Gastrocnemius medialis (tissue), 4 donors: ENCODE measurements at places on chromosomes 1 and 21.
A peak's percentile ranks its signal among the peaks of the same experiment; 100 is the strongest.

- H3K27ac ChIP-seq: no peak overlapping the region
- no peak overlapping the region for H3K4me3 ChIP-seq
- DNase-seq: peak; percentile 31
- H3K27me3 ChIP-seq: no peaks in the 10 kb centered on the region
- peaks cover 8% of the 10 kb centered on the region for H3K4me1 ChIP-seq
Observed at GRCh38 chr1:117967477-117967876, 37.9 kb downstream of the WDR3 start.

GRCh38 chr1:230717251-230717650, 3.3 kb upstream of the AGT start:
- no peaks in the 10 kb centered on the region for H3K36me3 ChIP-seq
- no peaks in the 10 kb centered on the region for H3K27me3 ChIP-seq
- no peak overlapping the region for H3K27ac ChIP-seq
- H3K4me3 ChIP-seq: no peak overlapping the region
- peaks cover 19% of the 10 kb centered on the region for H3K4me1 ChIP-seq

DNA sequence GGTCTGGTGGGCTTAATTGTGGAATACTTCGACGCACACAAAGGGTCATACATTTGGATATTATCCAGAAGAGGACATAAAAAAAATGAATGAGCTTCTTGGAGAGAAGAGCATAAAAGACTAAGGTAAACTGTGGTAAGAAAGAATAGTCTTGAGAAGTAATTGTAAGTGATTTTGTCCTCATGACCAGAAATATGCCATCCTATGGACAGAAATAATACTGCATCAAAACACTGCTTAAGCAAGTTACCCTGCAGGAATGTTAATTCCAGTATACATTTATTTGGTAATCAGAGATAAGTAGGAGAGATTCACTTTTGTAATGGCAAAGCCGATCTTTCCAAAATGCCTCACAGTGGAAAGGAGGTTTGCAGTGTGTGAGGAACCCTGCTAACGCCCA, 111.9 kb downstream of the NRIP1 start:
- H3K4me3 ChIP-seq: no peak overlapping the region
- no peak for DNase-seq
- H3K4me1 ChIP-seq: no peaks in the 10 kb centered on the region
- no peaks in the 10 kb centered on the region for H3K36me3 ChIP-seq
- H3K27me3 ChIP-seq: no peaks in the 10 kb centered on the region
- no peak overlapping the region for H3K27ac ChIP-seq

DNA sequence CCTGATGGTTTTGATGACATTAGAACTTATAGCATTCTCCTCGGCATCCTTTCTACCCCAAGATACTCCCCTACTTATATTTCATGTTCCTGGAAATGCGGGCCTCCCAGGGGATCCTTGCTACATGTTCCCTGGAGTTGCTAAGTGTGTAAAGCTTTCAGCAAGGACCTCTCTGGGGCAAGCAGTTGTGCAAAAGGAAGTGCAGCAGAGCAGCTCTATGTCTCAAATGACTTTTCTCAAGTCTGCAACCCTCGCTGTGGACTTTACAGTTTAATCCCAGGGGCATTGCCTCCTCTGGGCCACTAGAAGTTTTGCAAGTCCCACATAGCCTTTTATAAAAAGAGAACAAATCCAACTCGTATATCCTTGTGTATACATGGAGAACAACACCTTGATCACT, 20.8 kb upstream of the MNDA start:
- no peak overlapping the region for H3K27ac ChIP-seq
- H3K36me3 ChIP-seq: no peaks in the 10 kb centered on the region
- no peak for DNase-seq
- no peaks in the 10 kb centered on the region for H3K4me1 ChIP-seq

DNA sequence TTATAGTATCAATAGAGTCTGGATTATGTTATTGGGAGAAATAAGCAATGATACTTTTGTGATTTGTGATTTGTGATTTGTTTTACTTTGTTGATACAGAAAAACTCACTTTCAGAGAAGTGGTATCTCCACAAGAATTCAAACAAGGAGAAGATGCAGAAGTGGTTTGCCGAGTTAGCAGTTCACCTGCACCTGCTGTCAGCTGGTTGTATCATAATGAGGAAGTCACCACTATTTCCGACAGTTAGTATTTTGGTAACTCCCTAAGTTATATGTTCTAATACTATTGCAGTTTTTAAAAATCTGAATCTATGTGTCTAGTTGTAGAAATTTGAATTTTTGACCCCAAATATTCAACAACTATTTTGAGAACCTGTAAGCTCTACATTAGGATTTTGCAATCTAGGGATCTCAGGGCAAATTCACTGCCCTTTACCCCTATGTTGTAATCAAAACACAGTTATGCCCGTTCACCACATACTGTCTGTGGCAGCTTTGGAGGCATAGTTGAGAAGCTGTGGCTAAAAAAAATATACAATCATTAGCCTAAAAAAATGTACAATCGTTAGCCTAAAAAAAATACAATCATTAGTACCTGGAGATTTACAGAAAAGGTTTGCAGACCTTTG, 288.1 kb downstream of the NCAM2 start:
- no peaks in the 10 kb centered on the region for H3K36me3 ChIP-seq
- no peak for DNase-seq
- no peaks in the 10 kb centered on the region for H3K4me1 ChIP-seq
- H3K27me3 ChIP-seq: no peaks in the 10 kb centered on the region

- DNase-seq: no peak
- no peak overlapping the region for H3K4me3 ChIP-seq
- no peaks in the 10 kb centered on the region for H3K27me3 ChIP-seq
- no peaks in the 10 kb centered on the region for H3K4me1 ChIP-seq
Observed at GRCh38 chr1:214664651-214665433, 61.8 kb downstream of the CENPF start.
